ENCODE measurements at places on chromosomes 11 and 22.
A peak's percentile ranks its signal among the peaks of the same experiment; 100 is the strongest.

GRCh38 chr11:14819596-14819995 is 72.4 kb downstream of the CYP2R1 start:
- DNase-seq = peak; percentile 14

DNA sequence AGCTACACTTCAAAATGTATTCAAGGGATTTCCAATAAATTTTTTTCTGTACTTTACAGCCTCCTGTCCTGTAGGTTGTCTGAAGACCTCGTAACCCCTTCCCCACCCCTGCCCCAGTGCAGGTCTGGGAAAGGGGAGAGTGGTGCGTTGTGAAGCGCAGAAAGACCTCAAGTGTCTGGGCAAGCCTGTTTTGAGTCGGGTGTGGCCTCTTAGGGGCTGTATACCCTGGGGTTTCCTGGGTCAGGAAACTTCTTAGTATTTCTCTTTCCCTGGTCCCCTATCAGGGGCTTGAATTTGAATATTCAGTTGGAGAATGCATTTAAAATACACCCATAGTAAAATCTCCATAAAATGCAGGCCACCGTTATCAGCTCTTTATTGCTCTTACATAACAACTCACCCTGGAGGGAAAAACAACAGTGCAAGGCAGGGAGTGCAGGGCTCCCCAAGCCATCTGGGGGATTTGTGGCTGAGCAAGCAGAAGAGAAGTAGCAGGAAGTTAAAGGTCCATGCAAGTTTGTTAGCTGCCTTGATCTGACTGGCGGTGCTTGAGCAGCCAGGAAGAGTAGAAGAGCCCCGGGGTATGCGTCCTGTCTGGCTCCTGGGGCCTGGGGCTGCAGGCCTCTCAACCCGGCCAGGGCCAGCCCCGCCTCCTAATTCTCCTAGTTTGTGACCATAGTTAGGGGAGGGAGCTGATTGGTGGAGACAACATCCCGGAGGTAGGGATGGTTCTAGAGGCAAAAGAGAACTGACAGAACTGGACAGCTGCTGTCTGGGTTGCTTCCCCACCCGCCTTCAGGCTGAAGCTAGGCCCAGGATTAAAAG is 25.7 kb downstream of the ARHGAP1 start:
- DNase-seq = peak; percentile 10

- no peak for DNase-seq
Measured at GRCh38 chr11:115330684-115331482, 173.3 kb downstream of the CADM1 start.

- DNase-seq = no peak
Measured at GRCh38 chr11:126660321-126660720, 304.8 kb downstream of the ST3GAL4 start.

DNA sequence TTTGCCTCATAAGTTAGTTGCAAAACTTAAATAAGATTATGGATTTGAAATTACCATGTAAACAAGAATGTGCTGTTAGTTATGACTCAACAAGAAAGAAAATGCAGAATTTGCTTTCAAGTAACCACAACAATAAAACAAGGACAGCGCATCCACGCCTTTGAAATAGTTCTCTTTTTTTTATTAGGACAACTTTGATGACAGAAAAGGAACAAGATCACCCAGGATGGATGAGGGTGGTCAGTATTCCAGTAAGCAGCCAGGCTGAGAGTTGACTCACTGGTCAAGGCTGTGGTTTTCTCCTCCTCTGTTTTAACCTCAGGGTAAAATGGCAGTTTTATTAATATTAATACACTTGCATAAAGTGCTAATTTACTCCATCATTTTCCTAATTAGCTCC is 544.4 kb downstream of the OPCML start:
- DNase-seq = no peak

DNA sequence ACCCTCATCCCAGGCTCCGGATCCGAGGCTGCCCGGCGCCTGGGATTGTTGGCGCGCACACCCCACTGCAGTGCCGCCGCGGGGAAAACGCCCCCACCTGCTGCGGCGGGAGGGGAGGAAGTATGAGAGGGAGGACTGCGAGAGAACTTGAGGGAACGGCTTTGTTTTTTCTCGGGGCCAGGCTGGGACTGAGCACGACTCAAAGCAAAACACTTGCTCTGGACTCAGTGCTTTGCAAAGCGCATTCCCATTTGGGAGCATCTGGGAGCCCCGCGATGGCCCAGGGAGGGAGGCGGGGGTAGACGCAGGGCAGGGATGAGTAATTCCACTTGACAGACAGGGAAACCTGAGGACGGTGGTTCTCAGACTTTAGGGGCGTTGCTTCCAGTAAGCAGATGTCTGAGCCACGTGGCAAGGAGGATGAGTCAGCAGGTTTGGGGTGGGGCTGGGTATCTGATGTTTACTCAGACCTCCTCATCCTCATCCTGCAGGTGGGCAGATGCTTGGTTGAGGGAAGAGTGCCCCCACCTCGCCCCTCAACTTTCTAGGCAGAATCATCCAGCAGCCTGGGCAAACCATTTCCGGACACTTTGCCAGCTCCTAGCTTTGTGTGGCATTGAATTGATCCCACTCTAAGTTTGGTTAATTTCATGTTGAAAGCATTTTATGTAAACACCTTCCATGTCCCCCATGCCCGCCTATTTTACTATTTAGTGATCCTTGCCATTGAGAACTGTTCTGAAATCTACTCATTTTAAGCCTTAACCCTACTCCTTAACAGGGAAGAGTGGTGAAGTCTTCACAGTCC is 1.5 kb downstream of the MIAT start:
- DNase-seq = peak; percentile 67

DNA sequence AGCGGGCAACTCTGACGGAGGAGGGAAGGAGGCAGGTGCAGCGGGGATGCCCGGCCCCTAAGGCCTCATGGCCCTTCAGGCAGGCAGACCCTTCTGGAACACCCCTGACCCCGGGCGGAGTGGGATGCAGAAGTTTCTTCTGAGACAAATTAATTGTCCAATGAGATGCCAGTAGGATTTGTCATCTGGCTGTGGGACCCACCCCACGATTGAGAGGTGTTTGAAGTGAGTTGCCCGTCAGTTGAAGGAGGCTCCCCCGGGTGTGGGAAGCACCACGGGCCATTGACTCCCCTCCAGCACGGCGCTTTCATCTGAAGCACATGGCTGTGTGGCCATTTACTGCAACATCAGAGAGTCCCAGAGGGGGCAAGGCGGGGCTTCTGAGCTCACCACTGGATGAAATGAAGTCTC is 527.8 kb downstream of the BRD1 start:
- no peak for DNase-seq

DNA sequence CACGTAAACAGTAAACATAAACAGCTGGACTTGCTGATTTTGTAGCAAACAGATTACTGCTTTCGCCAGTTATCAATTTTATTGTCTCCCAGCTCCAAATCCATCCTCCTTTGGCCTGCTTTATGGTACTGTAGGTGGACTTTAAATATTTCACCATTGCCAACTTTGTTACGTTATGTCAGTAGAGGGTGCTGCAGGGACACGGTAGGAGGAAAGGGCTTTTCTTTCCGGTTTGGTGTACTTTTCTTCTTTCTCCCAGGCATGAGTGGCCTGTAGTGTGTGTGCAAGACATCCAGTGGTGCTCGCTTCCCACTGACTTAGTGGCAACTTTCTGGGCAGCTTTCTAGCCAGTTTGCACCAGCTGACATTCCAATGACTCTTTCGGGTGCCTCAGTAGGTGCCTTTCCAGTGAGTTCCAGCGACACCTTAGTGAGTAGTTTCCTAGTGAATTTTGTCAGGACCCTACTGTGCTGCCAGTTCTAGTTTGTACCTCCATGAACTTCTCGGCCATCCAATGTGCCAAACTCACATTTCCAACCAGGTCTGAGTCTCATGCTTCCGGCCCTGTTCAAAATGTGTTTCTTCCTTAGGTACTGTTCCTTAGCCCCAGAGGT is 267.6 kb upstream of the TENM4 start:
- DNase-seq = no peak

GRCh38 chr11:20005747-20006146 is 154.5 kb downstream of the DBX1 start:
- no peak for DNase-seq

- no peak for DNase-seq
Measured at GRCh38 chr11:130937051-130937450, 20.8 kb upstream of the SNX19 start.

- DNase-seq = no peak
Measured at GRCh38 chr11:42901084-42901483, 410.7 kb upstream of the API5 start.

DNA sequence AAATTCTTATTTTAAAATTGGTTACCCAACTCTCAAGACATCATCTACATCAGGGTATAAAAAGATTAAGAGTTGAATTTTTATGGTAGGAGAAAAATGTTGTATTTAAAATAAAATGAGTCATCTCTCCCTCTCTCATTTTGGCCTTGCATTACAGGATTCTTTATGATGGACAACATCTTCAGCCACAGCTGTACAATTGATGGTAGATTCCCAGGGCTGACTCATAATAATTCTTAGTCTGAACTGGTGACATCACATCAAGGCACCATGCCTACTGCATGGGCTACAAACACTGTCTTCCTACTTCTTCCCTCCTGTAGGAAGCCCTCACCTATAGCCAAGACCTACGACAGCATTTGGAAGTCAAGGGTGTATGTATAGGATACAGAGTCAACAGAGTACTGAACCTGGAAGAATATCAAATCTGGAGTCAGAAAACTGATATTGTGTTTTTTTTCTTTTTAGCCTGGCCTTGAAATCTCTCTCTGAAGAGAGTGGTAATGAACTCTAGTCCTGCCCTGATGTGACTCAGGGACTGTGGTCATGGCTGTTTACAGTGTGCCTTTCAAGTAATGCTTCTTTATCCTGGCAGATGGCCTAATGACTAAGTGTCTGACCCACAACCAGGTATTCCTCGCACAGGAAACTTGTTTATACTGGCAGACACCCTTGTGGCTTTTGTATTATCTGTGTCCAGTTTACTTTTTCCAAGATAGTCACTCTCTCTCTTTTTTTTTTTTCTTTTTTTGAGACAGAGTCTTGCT is 32.5 kb downstream of the MRGPRX2 start:
- DNase-seq = peak; percentile 6

DNA sequence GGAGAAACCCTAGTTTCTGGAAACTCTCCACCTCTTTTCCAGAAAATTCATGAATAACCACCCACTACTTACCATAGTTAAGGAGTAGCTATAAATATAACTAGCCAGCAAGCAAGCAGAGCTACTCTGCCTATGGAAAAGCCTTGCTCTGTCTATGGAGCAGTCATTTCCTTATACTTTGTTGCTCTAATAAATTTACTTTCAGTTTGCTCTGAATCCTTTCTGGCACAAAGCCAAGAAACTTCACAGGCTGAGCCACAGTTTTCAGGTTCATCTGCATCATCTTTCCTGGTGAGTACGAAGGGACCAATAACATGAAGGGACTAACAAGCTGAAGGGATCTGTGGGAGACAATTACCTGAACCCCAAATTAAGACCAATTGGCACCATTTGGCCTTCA is 4.6 kb downstream of the OR4C45 start:
- no peak for DNase-seq

DNA sequence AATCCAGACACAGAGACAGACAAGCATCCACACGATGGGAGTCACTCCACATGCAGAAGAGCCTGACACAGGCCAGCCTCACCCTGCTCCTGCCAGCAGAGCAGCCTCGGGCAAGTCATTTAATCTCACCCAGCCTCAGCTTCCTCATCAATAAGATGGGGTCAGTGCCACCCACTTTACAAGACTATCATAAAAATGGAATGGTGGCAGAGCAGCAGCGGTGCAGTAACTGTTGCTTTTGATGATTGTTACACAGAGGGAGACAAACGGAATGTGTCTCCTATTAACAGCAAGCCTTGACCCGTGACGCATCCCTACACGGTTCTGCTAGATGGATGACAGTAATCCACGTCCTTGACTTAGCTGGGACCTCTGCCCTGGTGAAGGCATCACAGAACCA is 26.0 kb upstream of the ARFGAP3 start:
- DNase-seq = no peak

- DNase-seq = no peak
Measured at GRCh38 chr11:132743601-132744000, 788.7 kb downstream of the OPCML start.

- DNase-seq = no peak
Measured at GRCh38 chr22:44871782-44872181, 119.4 kb downstream of the ARHGAP8 start.

- no peak for DNase-seq
Measured at GRCh38 chr11:134060316-134060715, 8.6 kb upstream of the JAM3 start.

DNA sequence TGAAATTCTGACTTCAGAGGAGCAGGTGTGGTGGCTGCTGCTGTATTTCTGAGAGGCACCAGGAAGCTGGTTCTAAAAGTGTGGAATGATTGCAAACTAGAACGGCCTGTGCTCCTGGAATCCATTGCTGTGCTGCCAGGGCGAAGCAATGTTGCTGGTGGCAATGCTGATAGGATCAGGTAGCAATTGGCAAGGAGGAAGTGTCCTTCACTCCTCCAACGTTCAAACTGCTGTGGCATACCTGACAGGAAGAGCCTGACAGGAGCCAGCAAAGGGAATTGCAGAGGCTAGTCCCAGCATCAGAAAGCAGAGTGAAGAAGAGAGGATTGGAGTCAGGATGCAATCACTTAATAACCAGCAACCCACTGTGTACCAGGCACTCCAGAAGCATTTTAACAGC is 118.2 kb downstream of the FAR1 start:
- DNase-seq = no peak

GRCh38 chr11:17595526-17596309 is 48.7 kb downstream of the OTOG start:
- DNase-seq = no peak

- no peak for DNase-seq
Measured at GRCh38 chr22:24117942-24118341, 63.3 kb upstream of the SUSD2 start.

GRCh38 chr22:46546466-46547178 is 9.2 kb upstream of the CELSR1 start:
- no peak for DNase-seq

DNA sequence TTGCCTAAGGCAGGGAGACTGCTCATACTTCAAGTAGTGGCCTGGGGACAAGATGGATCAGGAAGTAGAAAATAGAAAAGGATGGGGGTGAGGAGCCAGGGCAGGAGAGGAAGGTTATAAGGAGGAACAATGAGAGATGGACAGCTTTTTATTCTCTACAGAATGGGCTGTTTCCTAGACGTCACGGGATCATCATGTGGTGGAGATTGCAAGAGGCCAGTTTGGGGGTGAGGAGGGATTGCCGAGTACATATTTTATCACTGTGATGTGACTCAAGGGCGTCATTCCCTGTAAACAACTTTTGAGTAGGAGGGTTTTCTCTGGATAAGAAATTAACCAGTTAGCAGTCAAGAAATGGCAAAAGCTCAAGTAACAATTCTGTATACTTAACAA is 406.3 kb downstream of the ETS1 start:
- DNase-seq = no peak
